ENCODE measurements at places on chromosomes 7 and 10. TPM values are rescaled to one million over a fixed set of nuclear protein-coding genes. Genes with fewer than 3 reads are reported as not detected.

Gene HOXA7
- total RNA-seq: 0.72 TPM

Gene ELMO1
- 69.6 TPM for total RNA-seq

Gene OPN4
- total RNA-seq: 0.48 TPM

Gene PPIF
- total RNA-seq: 23.1 TPM
